Substantia nigra (tissue), 51 donors: ENCODE measurements at places on chromosomes 11 and 22.
A peak's percentile ranks its signal among the peaks of the same experiment; 100 is the strongest.

GRCh38 chr11:63671322-63672155, at the start of gene ATL3:
Gene ATL3, minus strand, starts transcription at chr11:63671376. Its CDS starts 41 bp downstream, at chr11:63671335.
- DNase-seq: peak; percentile 95

GRCh38 chr22:39089928-39090327, 7.1 kb upstream of the APOBEC3H start:
- DNase-seq: no peak

DNA sequence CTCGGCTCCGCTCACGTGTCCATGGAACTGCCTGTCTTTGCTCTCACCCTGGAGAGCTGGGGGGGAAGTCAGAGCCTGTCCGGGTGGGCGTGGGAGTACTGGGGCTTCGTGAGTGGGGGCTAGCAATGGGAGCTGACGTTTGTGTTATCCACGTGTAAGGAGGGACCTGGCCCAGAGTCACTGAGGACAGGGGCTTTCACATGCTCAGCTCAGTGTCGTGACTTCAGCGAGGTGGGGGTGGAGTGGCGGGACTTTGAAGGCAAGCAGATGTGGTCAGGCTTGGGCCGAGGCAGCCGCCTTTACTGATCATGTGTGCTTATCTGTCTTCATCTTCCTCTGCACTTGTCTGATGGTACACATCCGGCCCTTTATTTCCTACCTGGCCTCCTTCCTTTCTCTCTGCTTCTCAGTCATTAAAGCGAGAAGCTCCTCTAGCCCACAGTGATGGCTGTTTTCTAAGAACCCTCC, 113.1 kb upstream of the NNMT start:
- no peak for DNase-seq

GRCh38 chr22:46596819-46597218, 23.4 kb upstream of the GRAMD4 start:
- DNase-seq: no peak

- DNase-seq: no peak
Observed at GRCh38 chr11:22449441-22449840, 111.3 kb downstream of the SLC17A6 start.

DNA sequence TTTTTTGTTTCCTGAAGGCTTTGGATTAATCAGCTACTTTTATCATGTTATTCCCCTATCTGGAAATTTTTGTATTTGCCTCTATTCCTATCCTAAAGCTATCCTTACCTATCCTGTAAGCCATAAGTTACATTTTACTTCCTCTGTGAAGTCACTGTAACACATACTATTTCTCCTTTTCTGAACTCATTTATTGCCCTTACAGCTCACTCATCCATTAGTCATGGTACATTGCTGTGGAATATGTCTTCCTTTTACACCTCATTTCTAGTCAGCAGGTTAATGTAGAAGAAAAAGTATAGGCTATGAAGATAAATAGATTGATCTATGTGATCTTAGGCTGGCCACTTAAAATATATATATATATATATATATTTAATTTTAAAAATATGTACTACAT, 28.0 kb downstream of the SWAP70 start:
- no peak for DNase-seq

DNA sequence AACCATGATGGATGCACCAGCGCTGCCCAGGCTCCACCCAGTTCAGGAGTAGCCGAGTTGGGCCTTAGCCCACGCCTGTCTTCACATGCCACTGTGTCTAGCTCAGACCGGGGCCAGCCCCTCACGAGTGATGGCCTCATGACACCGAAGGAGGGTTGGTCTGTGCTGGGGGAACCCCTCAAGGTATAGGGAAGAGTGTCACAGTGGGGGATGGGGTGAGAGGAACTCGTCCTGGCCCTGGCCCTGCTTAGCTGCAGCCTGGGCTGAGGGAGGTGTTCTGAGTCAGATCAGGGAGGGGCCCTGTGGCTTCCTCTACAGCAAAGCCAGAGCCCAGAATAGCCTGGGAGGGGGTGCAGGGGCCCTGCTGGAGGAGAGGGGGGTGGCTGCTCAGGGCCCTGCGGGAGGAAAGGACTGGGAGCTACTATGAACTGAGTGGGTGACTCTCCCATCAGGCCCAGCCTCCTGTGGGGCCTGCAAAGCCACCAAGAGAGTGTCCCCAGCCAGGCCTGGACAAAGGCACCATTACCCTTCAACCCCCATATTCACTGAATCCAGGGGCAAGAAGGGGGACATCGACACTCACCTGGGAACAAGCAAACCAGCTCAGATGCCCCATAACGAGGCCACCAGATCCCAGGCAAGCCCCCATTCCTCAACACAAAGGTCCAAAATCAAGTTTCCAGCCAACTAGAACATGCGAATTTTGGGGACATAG, 41.2 kb downstream of the IGLL5 start:
- DNase-seq: no peak

DNA sequence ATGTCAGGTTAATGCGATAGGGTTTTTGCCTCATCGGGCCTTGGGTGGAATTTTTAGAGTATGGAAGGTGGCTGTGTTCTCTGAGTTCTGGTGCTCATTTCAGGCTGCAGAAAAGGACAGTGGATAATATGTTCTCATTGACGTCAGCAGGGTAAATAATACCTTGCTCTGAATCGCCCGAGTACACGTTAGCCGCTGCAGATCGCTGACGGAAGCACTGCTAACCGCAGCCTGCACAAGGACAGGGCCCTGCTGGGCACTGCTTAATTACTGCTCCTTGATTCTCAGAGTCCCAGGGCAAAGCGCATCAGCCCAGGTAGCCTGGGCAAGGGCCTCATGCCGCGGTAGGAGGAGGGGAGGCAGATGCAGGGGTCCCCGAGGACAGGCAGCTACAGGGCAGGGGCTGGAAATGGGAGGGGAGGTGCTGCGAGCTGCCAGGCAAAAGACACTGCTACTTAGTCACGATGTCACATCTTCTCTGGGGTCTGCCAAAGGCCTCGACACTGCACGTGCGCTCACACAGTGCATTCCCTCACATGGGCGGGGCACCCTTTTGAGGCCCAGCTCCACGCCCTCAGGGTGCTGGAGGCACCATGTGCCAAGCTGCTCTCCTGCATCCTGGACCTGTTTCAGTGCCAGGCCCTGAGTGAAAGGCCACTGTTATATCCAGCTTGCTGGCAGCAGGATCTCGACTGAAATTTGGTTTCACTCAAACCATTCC, 35.2 kb downstream of the PPP2R1B start:
- DNase-seq: peak; percentile 49

DNA sequence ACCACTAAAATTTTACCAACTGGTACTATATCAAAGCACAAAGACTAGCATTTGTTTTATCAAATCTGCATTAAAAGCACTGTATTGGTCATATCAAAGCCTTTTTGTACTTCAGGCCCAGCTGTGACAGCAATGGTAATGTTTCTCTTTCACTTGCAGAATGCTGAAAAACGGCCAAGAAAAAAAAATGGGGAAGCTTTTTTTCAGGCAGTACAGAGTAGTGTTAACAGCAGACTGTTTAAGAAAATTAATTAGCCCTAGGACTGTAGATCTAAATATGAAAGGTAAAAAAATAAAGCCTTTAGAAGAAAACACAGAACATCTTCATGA, 33.3 kb downstream of the DENND5A start:
- peak; percentile 67 for DNase-seq

GRCh38 chr11:124195189-124195734, 12.1 kb downstream of the OR10D3 start:
- no peak for DNase-seq

DNA sequence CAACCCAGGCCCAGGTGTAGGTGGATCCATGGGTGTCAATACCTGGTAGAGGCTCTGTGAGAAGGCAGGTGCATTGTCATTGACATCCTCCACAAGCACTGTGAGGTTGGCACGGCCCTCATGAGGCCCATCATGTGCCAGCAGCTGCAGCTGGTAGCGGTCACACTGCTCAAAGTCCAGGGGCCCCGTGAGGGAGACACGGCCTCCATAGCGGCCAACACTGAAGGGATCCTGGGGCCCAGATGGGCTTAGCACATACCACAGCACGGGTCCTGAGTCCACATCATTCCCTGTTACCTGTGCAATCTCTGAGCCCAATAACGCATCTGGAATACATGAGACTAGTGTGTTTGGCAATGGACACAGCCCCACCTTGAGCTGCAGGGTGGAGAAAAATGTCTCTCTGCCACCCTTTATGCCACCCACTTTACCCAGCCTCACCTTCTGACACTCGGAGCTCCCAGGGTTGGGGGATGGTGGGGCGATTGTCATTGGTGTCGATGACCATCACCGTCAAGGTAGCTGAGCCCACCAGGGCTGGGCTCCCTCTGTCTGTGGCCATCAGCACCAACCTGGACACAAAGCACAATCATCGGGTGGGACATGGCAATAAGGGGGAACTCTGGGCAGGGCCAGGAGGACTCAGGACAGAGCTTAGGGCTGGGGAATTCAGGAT, 6.1 kb upstream of the TPP1 start:
- no peak for DNase-seq
